ENCODE measurements at places on chromosomes 1 and 21.

GRCh38 chr21:41603476-41603875 is 95.5 kb upstream of the TMPRSS2 start:
- no peak for DNase-seq

DNA sequence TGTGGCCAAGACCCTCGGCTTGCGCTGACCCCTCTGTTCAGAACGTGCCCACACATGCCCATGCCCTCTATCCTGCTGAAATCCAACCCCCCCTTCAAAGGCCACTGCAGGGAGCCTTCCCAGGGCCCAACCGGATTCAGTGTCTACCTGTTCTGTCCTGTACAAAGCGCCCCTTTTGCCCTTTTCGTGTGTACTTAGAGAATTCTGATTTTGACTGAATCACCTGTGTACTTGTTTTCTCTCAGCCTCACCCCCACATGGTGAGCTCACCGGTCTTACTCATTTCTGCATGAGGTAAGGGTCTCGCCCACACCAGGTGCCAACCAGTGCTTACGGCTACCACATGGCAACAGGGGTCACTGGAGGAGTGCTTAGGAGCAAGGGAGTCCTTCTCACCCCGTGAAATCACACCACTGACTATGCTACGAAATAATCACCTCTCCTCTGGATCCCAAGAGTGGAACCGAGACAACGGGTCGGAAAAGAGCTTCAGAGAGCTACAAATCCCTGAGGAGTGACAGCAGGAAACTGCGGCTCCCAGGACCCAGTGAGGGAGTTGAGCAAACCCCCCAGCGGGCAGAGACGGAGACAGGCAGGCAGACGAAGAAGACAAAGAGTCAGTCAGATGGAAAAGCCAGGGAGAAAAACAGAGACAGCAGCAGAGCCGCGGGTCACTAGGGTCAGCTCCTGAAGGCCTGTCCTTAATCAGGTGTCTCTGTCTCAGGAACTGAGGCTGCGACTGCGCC is 2.1 kb upstream of the S100A2 start:
- DNase-seq, result no peak

- DNase-seq, result no peak
Measured at GRCh38 chr1:24724345-24725208, 20.7 kb upstream of the CLIC4 start.

DNA sequence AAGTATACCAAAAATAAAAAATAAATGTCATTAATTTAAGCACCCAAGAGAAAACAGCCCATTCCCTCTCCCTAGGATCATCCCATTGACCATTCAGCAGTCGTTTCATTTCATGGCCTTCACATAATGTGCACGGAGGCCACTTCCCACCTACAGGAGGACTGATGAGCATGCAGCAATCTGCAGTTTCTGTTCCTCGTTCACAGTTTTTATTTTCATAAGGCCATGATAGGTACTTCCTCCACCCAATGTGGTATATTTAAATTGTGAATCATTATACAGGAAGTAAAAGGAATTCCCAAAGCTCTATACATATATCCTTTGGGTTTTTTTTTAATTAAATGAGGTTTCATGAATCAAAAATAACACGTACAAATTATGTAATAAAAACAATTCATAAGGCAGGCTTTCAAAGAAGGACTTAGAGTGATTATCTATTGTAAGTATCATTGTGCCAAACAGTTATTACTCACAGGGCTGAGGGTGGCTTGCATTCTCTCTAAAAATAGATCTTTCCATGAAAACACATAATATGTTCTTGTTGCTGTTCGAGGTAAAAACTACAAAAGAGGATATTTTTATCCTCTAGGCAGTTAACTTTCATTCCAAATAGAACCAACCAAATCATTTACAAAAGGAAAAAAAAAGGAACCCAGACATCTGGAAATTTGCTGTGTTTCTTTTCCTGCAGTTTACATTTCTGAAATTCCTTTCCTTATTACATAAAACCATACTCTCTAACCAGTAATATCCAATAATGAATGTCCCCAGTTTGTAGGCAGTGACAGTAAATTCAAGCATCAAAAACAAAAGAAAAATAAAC is 27.5 kb upstream of the SLC44A3 start:
- no peak for DNase-seq

- DNase-seq, result no peak
Measured at GRCh38 chr1:233679591-233680373, 65.9 kb downstream of the KCNK1 start.
